CD4-positive, alpha-beta T cell treated with Interleukin-10 for 1 hour (primary cell): ENCODE measurements at places on chromosomes 12 and 14.

DNA sequence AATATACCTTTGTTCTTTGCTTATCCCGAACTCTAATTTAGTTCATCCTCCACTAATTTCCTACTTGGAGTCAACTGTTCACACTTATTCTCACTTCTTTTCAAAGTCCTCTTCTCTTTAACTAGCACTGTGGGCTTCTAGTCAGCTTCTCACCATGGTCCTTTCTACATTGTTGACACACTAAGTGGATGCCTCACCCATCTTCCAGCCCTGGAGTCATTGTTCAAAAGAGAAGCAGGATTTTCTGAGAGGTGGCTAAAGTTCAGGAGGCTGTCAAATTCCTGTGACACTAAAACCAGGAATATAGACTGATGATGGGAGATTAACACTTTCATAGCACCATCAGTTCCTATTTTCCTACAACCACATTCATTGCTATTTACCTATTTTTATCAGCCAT lies 99.3 kb downstream of the PHLDA1 start:
- no peak for DNase-seq

DNA sequence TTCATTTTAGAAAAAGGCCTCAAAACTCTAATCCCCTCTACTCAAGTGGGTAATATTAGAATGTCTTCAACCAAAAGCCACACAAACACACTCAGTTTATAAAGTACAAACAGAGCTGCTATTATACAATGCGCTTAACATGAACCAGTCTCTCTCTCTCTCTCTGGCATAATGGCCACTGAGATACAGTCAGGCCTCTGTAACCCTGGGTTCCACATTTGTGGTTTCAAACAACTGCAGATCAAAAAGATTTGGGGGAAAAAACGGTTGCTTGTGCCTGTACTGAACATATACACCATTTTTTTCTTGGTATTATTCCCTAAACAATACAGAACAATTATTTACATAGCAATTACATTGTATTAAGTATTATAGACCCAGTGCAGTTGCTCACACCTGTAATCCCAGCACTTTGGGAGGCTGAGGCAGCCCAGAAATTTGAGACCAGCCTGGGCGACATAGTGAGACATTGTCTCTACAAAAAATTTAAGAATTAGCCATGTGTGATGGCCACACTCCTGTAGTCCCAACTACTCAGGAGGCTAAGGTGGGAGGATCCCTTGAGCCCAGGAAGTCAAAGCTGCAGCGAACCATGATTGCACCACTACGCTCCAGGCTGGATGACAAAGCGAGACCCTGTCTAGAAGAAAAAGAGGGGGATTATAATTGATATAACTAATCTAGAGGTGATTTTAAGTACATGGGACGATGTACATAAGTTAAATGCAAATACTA lies 5.6 kb downstream of the SLC11A2 start:
- DNase-seq: peak; percentile 10

DNA sequence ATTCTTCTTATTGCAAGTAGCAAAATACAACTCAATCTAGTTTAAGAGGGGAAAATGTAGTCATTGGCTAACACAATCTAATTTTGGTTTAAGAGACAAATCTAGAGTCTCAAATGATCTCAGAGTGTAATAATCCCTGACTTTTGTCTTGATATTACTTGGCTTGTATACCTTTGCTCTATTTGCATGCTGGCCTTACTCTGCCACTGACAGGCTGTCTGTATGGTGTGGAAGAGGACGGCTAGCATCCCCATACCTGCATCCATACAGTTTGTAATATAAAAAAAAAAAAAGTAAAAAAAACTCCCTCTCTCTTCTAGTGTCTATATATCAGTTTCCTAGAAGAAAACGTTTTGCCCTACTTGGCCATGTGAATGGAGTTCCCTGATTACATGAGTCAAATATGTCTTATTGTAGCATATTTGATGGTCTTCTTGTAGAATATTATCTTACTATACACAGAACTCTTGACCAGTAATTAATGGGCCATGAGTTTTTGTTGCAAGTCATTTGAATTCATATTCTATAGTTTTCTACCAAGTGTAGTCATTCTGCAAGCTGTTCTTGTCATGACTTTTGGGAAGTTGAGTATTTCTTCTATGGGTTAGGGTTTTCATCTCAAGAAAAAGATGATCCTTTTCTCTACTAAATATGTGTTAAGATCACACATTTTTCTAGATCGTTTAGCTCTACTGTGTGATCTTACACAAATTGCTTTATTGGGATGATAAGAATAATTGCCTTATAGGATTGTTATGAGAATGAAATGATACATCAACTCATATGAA lies 8.2 kb downstream of the HIF1A start:
- no peak for DNase-seq

DNA sequence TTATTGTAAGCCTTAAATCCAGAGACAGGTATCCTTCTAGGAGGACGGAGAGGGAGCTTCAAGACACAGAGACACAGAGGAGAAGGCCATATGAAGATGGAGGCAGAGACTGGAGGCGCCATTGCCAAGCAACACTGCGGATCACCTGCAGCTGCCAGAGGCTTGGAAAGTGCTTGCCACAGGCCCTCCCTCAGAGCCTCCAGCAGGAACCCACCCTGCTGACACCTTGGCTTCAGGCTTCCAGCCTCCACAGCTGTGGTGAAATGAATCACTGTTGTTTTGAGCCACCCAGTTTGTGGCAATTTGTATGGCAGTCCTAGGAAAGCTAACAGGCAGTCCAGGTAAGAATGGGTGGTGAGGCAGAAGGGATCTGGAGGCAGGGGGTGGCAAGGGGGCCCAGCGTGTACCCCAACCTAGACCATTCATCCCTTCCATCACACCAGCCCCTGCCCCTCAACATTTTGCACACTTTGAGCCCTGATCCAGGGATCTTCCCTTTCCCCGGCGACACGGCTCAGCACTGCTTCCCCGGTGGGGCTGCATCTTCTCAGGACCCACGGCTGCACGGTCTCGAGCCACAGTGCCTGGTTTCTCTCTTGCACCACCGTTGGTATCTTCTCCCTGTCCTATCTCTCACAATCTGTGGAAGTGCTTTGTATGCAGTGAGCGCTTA lies 22.3 kb upstream of the BCDIN3D start:
- DNase-seq: no peak

DNA sequence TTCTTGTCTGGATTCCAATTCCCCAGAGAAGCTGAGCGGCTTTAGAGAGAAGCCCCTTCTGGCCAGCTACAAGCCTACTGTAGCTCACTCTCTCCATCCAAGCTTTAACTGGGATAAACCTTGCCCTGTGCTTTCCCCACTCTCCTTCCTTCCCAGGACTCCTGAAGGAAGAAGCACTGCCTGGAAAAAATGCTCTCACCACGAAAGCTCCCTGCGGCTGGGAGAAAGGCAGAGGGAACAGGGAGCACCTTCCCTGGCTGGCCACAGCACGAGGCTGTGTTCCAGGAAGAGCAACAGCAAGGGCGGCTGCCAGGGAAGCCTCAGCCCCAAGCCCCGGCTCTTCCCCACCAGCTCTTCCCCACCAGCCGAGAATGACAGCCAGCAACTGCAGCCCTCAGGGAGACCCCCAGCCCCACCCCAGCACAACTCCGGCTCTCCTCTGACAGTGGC lies 40.8 kb upstream of the PNMA1 start:
- no peak for DNase-seq

DNA sequence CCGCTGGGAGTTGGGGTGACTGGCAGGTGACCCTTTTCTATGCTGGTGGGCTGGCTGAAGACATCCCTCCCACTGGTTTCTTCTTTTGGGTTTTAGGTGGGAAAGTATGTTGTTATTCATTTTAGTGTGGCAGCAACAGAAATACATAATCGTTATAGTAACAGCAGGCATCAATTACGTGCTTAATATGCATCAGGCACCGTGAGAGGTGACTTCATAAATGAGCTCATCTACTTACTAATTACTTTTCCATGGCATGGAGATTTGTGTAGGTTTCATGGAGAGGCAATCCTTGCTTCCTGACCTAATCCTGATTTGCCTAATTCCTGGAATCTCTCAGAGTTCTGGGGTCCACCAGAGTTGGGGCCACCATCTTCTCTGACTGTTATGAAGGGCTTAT lies 13.4 kb upstream of the CELA1 start:
- no peak for DNase-seq

GRCh38 chr12:90000721-90001120 lies 292.1 kb upstream of the ATP2B1 start:
- no peak for DNase-seq

- DNase-seq: no peak
Observed at GRCh38 chr12:131854861-131855476, 26.8 kb downstream of the MMP17 start.

DNA sequence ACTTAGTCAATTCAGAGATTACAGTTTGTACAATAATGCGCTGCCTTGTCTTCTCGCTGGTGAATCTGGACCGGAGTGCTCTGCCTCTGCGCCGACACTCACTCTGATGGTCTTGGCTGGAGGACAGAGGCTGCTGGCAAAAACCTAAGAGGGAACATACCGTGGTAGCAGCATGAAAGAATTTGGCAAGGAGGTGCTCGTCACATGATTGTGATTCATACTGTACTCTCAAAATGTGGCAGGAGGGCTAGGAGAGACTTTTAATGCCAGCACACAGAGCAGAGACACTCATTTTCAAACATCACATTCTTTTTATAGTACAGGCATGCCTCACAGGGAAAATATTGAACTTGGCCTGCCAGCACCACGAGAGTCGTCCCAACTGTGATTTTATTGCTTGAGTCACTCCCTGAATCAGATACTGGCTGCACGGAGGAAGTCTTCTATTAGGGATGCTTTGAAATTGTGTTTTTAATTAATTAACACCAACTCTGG lies 67.8 kb downstream of the HMGA2 start:
- DNase-seq: no peak

- DNase-seq: no peak
Observed at GRCh38 chr12:129409281-129409680, 494.5 kb downstream of the TMEM132D start.

GRCh38 chr14:84042992-84043391 lies 1487.0 kb upstream of the FLRT2 start:
- no peak for DNase-seq

GRCh38 chr14:34300882-34301734 lies 160.9 kb downstream of the SPTSSA start:
- peak; percentile 39 for DNase-seq

DNA sequence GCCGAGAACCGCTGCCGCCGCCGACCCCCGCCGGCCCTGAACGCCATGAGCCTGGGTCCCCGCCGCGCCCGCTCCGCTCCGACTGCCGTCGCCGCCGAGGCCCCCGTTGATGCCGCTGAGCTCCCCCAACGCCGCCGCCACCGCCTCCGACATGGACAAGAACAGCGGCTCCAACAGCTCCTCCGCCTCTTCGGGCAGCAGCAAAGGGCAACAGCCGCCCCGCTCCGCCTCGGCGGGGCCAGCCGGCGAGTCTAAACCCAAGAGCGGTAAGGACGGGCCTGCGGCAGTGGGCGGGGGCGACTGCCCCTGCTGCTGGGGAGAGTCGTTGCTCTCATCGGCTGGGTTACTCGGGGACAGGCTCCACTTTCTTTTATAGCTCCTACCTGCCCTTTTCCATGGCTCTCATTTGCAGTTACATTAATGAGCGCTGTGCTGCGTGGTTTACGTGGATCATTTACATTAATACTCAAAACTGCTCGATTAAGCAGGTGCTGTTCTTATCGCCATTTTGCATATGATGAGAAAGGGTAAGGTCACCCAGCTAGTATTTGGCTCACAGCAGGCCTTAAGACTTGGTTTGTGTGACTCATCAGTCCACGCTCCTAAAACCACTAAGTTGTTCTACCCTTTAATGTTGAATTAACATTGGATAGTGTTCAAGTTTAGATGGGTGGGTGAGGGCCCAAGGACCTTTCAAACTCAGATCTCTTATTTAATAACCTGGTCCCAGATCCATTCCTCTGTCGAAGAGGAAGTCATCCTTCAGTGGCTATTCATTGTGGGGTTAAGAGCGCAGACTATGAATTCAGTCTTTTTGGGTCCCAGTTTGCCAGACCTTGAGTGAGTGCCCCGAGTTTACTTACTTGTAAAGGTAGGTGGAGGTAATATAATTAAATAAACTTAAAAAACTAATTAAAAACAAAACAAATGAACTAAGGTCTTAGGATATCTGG lies 823 bp downstream of the RNF10 start:
- peak; percentile 65 for DNase-seq

DNA sequence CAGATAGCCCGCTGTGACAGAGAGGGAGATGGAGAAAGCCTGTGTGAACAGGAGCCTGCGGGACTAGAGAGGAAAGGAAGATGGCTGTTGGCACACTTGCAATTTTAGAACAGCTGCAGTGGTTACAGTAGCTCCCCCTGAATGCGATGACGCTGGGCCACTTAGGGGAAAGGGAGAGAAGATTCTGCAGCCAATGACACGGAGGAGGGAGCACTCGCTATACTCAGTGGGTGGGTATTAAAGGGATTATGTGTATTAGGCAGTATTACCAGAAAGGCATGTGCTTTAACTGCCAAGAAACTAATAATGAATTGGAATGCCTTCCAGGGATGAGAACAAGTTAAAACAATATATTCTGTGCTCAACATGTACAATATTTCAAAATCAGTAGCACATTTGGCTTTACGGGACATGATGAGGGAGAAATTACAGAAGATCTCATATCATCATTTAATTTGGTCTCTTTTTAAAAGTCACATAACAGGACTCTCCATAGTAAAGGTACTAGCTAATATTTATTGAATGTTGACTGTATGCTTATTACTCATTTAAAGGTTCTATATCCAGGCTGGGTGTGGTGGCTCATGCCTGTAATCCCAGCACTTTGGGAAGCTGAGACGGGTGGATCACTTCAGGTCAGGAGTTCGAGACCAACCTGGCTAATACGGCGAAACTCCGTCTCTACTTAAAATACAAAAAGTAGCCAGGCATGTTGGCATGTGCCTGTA lies 35.9 kb upstream of the FOS start:
- no peak for DNase-seq

GRCh38 chr12:116978791-116979508 lies 68.2 kb downstream of the FBXW8 start:
- no peak for DNase-seq

DNA sequence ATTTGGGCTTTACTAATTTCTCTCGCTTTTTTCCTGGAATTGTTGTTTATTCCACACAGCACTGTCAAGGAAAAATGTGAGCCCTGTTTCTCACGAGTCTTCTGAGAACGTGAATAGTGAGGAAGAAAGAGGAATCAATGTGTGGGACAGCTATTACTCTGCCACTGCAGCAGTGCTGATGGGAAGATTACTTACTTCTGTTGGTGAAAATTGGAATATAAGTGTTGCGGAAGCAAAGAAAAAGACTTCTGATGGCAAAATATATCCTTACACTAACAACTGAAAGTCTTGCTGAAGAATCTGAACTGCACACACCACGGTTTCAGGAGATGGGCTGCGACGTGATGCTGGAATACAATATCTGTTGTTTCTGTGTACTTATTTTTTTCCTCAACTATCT lies 884.2 kb downstream of the AACS start:
- DNase-seq: no peak

DNA sequence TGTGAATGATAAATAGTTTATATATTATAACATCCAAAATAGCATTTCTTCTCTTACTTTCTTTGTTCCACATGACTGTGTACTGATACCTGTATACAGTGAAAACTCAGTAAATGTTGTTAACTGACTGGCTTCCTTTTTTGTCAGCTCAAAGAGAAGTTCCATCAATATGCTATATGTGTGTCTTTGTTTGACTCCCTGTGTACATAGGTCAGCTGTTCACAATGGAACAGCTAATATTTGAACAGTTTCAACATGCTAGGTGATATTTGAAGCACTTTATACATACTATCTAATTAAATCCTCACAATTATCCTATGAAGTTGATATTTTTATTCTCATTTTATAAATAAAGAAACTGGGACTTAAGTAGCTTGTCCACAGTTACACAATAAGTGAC lies 15.3 kb upstream of the KICS2 start:
- DNase-seq: no peak
